ENCODE measurements at places on chromosomes 11 and 22.

GRCh38 chr11:114438303-114438702 lies 964 bp upstream of the REXO2 start:
- no peak for DNase-seq
- H3K4me3 ChIP-seq, result no peak overlapping the region

- peaks cover 2% of the 10 kb centered on the region for H3K27me3 ChIP-seq
- H3K36me3 ChIP-seq, result no peaks in the 10 kb centered on the region
- H3K4me3 ChIP-seq, result no peak overlapping the region
- DNase-seq, result no peak
- H3K27ac ChIP-seq, result no peak overlapping the region
Measured at GRCh38 chr11:73234471-73235181, 16.5 kb downstream of the P2RY2 start.

DNA sequence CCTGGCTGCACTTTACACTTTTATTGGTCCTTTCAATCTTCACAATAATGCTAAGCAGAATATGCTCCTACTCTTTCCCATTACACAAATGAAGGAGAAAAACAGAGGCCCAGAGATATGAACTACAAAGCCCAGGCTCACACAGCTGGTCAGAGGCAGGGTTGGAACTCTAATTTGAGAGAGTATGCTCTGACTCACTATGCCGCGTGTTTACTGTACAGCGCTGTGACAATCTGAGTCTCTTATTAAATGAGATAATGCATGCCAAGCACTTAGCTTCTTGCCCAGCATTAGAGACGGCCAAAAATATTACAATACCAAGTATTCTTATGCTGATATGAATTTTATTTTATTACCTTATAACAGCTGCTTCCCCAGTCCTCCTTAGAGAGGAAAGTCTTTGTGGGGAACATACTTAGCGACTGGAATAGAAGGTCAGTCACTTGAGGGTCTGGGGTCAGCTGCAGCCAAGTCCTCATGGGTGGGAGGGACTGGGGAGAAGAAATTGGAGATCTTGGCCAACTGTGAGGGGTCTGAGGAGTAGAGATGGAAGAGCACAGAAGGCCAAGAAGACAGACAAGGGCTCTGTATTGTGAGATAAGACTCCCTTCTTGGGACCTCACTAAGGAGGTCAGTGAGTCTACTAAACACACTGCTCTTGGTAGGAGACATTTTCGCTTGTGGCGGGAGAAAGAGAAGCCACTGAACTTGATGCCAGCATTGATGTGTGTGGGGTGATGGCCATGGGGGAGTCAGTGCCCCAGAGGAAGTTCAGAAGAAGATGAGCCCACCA lies 150.8 kb upstream of the TIMP3 start:
- no peak overlapping the region for H3K27ac ChIP-seq
- no peaks in the 10 kb centered on the region for H3K4me1 ChIP-seq
- H3K36me3 ChIP-seq, result no peaks in the 10 kb centered on the region
- no peak for DNase-seq
- H3K27me3 ChIP-seq, result peaks cover 9% of the 10 kb centered on the region
- H3K4me3 ChIP-seq, result no peak overlapping the region

DNA sequence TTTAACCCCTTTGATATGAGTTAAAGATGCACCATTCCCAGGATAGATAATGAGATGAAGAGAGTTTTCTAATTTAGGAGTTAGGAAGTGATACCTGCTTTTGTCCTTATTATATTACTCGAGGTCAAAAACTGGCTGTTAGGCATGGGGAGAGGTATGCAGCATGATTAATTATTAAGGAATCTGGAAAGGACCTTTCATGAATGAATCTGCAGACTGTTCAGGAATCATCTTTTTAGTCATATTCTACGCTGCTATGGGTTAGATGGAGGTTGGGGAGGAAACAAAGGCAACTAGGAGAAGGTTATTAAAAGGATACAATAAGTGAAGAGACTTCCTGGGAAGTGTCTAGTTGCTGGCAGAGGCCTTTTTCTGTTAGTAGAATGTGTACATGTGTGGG lies 492.4 kb upstream of the CCDC90B start:
- no peaks in the 10 kb centered on the region for H3K36me3 ChIP-seq
- H3K27me3 ChIP-seq, result peaks cover 7% of the 10 kb centered on the region
- no peak for DNase-seq
- no peak overlapping the region for H3K4me3 ChIP-seq
- H3K4me1 ChIP-seq, result no peaks in the 10 kb centered on the region
- H3K27ac ChIP-seq, result no peak overlapping the region

DNA sequence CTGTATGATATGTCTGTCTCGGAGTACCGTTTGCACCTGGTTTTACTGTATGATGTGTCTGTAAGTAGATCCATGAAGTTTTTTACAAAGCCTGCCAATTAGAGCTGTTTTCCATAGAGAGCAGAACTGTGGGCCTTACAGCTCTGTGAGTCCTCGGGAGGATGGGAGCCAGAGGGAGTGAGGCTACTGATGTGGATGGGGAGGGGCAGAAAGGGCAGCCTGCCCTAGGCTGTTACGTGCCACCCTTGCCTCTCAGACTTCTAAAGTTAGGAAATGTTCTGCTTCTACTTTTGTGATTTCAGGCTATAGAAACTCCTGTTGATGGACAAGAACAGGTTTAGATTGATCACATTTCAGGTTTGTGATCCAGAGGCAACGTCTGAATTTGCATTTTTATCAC lies 105.2 kb downstream of the PPP6R3 start:
- no peak for DNase-seq
- peaks cover 3% of the 10 kb centered on the region for H3K4me1 ChIP-seq
- H3K27me3 ChIP-seq, result no peaks in the 10 kb centered on the region
- no peak overlapping the region for H3K4me3 ChIP-seq

DNA sequence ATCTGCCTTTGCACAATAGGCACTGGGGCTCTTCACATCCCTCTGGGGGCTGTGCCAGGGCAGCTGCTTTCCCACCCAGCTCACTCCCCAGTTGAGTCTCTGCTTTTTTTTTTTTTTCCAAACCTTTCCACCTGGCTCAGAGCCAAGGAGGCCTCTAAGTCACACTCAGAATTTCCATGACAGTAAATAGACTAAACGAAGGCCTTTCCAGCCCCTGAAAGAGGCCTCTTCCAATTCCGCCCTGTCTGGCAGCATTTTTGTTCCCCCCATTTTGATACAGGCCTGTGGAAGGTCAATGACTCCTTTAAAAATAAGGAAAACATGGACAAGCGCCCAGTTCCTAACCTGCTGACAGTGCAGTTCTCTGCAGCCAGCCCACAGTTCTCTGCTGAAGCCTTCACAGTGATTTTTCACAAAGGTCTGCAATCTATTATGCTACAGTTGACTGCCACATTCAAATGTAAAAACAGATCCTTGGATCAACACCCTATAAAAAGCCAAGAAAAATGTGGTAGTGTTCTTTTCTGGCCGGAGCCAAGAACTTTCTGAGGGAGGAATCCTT lies 107.5 kb upstream of the SESN3 start:
- no peak for DNase-seq
- H3K27me3 ChIP-seq, result no peaks in the 10 kb centered on the region
- H3K27ac ChIP-seq, result no peak overlapping the region
- H3K4me1 ChIP-seq, result peaks cover 5% of the 10 kb centered on the region
- no peaks in the 10 kb centered on the region for H3K36me3 ChIP-seq

DNA sequence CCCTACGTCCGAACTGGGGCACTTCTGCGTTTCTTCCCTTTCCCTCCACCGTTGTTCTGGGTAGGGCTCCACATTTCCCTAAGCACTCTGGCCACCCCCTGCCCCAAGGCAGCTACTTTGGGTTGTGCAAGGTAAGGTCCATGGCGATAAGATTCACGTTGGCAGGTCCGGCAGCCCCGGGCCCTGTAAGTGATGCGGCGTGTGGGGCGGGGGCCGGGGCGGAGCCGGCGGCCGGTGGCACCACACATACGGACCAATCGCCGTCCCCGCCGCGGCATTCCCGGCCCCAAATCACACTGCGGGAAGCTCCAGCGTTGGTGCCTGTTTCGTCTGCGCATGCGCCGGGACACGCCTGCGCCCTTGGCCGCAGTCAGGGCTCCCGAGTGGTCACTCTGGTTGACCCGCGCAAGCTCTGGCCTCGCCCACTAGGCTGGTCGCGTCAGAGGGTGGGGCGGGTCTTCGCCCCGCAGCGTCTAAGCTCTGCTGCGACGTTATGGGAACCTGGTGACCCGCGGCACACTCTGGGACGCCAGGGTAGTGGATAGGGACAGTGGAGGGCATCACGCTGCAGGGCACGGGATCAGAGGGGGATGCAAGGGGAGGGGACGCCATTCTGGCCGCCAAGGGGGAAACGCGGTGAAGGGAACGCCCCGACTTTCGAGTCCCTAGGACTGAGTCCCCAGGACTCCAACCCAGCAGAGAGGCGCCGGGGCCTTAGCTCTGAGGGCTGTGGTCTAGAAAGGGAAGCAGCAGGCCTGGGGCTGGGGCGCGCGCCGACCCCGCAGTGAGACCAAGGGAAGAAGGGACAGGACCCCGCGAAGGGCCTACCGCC lies 1.6 kb downstream of the FADS1 start:
- peaks cover 19% of the 10 kb centered on the region for H3K27me3 ChIP-seq
- peak overlapping the region; percentile 82 for H3K4me3 ChIP-seq
- H3K4me1 ChIP-seq, result peaks cover 16% of the 10 kb centered on the region
- no peak overlapping the region for H3K27ac ChIP-seq
- DNase-seq, result peak; percentile 38

DNA sequence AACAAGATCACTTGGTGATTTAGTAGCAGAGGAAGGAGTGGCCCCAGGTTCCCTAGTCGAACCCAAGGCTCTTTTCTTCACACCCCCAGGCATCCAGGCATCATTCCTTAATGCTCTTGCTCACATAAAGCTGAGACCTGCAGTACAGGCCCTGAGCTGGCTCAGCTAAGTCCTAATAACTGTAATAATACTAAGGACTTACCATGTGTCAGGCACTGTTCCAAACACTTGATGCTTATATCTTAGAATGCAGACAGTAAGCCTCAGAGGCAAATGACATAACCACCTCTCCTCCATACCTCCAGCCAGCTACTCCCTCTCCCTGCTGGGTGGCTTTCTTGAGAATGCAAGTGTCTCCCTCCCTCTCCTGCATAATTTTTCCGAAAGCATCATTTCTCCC lies 33.2 kb downstream of the ANKK1 start:
- H3K27me3 ChIP-seq, result peaks cover 7% of the 10 kb centered on the region
- H3K36me3 ChIP-seq, result no peaks in the 10 kb centered on the region
- no peak for DNase-seq
- H3K27ac ChIP-seq, result no peak overlapping the region
- no peaks in the 10 kb centered on the region for H3K4me1 ChIP-seq

- no peak overlapping the region for H3K4me3 ChIP-seq
- H3K27me3 ChIP-seq, result peaks cover 15% of the 10 kb centered on the region
- H3K27ac ChIP-seq, result no peak overlapping the region
- H3K36me3 ChIP-seq, result no peaks in the 10 kb centered on the region
- no peak for DNase-seq
Measured at GRCh38 chr22:20627432-20627831, 120.0 kb downstream of the MED15 start.

DNA sequence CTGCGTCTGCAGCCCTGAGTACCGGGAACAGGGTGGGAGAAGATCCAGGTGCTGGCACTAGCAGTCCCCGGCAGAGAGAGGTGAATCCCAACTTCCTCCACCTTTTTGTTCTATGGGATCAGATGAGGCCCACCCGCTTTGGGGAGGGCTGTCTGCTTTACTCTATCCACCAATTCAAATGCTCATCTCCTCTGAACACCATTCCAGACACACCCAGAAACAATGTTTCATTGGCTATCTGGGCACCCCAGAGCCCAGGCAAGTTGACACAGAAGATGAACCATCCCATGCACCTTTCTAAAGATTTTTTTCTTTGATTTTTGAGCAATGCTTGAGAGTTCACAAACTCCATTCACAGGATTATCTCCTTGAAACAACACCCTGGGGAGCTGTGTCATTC lies 78.0 kb downstream of the PARVB start:
- no peak overlapping the region for H3K4me3 ChIP-seq
- no peaks in the 10 kb centered on the region for H3K27me3 ChIP-seq
- H3K27ac ChIP-seq, result no peak overlapping the region
